Stimulated activated CD4-positive, alpha-beta T cell treated with anti-CD3 and anti-CD28 coated beads, TNF-alpha, amount 100 ng/mL, for 1 hour (primary cell): ENCODE measurements at places on chromosomes 16 and 17.

DNA sequence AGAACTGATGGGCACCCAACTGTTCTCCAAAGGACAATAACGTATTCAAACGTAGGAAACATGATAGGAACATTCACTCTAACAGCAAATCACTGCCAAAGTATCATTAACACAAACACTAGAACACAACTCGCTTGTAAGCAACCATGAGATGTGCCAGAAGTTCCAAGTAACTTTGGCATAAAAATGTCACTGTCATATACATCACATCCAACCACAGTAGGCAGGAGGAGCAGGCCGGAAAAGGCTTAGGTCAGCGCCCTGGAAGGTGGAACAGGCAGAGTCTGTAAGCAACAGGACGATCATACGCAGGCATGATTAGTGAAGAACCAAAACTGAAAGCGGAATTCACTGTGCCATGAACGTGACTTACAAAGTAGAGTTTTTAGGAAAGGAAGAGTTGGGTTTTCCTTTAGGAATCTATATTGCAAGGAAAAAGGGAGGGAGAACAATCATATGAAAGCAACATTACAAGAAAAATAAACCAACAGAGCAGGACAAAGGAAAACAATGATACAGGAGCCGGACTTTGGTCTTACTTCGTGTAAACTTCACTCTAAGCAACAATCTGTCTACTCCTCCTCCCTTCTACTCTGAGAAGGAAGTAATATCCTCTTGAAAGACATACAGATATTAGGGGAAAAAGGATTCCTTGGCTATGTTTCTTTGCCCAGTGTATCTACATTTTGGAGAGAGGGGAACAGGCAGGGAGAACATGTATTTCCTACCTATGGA is 52.3 kb downstream of the YWHAE start:
- no peak for DNase-seq

DNA sequence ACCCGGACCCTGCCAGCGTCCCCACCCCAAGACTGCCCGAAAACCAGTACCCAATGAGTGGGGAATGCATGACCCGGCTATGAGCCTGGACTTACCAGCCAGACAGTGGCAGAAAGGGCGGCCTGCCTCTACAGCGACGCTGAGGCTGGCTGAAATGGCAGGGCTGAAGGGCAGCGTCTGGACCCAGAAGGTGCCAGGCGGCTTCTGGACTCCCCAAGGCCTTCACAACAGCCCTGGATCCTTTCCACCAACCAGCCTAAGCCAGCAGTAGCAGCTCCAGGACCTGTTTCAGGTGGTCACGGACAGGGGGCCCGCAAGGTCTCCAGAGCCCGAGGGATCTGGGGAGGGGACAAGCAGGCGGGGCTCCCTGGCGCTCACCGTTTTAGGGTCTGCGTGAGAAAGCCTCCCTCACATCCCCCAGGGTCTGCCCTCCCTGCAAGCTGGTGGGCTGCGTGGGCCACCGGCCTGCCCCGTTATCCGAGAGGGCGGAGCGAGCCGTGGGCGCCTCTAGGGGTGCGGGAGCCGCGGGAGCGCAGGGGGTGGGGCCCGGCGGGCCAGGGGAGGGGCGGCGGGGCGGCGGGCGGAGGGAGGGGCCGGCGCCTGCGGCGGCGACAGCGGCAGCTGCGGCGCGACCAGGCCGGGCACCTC is at the start of gene RIPOR1:
RIPOR1 (plus strand) TSS at position 608 of the 648 bp plus-strand sequence. CDS start 9,618 bp downstream, outside the sequence.
- no peak for DNase-seq

- DNase-seq = no peak
Measured at GRCh38 chr17:42354956-42355843, 33.0 kb downstream of the STAT3 start.

DNA sequence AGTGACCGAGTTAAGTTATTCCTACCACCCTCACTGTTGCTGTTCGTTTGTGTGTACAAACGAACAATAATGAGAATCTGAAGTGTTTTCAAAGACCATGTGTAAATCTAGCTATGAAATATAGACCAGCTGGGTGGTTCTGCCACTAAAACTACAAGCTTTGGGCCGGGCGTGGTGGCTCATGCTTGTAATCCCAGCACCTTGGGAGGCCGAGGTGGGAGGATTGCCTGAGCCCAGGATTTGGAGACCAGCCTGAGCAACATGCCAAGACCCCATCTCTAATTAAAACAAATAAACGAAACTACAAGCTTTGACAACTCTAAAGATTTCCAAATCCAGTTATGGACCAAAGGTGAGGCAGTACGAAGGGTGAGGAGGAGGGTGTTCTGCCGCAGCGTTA is 973 bp downstream of the RECQL5 start:
- no peak for DNase-seq

DNA sequence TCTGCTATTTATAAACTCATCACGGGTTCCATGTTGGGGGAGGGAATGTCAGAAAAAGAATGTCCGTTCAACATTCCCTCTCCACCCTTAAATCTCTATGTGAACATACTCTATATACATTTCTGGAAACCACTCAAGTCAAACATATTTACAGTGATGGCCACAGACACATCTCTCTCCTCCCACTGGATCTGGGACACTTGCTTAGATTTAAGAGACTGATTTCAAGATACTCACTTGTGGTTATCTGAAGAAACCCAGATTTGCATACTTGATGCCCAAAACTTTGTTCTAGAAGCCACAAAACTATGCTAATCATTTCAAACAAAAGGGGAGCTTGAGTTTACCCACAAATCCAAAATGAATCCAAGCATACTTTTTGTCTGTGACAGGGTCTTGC is 182.9 kb upstream of the SOX9 start:
- no peak for DNase-seq

DNA sequence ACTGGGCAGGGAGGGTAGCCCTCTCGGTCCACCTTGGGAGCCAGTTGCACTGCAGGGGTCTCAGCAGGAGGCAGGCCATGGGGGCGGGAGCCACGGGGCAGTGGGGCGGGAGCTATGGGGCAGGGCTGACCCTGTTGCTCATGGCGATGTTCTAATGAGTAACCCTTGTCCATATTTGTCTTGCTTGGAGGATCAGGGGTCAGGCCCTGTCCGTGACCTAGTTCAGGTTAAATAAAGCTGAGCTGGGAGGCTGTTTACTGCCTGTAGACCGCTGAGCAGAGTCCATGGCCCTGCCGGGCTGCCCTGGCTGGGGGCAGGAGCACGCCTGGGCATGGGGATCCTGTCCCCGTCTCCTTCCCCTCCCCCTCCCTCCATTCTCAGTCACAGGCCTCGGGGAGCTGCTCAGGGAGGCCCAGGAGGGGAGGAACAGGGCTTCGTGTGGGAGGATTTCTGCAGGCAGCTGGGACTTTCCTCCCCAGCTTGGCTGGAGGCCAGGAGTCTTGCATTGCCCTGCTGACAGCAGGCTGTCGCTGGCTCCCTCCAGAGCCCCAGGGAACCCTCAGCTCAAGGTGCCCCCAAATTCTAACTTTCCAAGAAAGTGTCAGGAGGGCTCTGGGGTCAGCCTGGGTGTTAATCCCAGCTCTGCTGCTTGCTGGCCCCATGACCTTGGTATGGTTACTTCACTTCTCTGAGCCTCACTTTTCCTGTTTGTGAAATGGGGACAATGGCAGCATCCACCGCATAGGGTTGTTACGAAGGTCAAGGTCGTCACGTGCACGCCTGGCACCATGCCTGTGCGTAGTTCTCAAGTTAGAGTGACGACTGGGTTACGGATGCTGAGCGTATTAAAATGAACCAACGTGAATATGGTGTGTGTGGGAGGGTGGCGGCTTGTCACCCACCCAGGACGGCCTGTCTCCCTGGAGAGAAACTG is 6.1 kb upstream of the SERPINF2 start:
- no peak for DNase-seq

DNA sequence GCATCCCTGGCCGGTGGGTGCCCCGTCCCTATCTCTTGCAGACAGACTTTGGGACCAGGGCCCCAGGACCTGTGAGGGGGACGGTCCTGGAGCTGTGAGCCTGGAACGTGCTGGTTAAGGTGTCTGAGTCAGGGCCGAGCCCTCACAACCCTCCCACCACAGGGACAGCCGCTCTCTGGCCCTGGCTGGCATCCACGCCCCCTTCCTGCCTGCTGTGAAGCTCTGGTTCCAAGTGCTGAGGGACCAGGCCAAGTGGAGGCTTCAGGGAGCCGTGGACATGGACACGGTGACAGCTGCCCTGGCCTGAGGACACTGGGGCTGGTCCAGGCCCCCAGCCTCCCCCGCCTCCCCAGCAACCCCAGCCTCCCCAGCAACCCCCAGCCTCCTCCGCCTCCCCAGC is 6.6 kb downstream of the TSR3 start:
- DNase-seq = no peak

DNA sequence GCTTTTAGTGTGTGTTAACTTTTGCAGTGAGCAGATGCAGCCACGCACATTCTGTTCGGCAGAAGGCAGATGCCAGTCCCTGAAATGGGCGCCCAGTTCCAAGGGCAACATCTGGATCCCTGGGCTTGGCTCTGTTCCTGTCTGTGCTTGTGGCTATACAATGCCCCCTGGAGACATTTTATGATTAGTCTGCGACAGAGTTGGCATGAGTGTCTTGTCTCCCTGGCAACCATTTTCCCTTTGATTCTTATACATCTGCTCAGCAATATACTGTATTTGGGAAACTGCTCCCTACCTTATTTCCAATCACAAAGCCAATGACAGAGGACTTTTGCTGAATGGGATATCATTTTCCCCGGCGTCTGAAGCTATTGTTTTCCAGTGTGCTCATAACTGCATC is 1629.5 kb upstream of the GOT2 start:
- DNase-seq = no peak

DNA sequence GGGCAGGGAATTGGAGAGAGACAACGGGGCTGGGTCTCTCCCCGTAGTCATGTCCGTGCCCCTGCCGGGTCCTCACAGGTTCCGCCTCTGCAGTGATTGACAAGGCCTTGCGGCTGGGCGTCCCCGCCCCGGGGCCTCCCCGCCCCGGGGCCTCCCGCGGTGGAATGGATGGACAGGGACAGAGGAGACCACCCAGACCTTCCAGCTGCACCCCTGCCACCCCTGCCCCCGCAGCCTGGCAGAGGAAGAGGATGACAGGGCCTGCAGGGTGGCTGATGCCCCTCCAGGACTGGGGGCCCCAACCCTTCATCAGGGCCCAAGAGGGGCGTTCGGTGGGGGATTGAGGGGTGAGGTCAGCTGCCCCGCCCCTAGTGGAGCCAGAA is 216.4 kb upstream of the CIBAR2 start:
- no peak for DNase-seq

GRCh38 chr16:59259950-59260319 is 525.8 kb upstream of the GOT2 start:
- no peak for DNase-seq

- no peak for DNase-seq
Measured at GRCh38 chr17:2687074-2687418, 24.5 kb downstream of the CLUH start.

- no peak for DNase-seq
Measured at GRCh38 chr17:44541884-44542581, 15.3 kb upstream of the FZD2 start.

DNA sequence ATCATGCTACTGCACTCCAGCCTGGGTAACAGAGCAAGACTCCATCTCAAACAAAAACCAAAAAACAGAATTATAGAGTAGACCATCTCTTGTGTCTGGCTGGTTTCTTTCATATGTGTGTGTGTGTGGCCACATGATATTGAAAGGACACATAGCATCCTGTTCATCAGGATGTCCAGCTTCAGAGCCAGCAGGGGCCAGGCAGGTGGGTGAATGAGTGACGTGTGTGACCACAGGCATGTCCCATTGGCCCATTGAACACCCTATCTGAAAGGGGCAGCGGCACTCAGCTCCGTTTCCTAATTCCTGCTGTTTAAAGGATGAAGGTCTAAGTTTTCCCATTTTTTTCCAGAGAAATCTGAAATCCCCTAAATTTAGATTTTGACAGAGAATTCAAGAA is 174.2 kb downstream of the PRKCB start:
- DNase-seq = no peak

DNA sequence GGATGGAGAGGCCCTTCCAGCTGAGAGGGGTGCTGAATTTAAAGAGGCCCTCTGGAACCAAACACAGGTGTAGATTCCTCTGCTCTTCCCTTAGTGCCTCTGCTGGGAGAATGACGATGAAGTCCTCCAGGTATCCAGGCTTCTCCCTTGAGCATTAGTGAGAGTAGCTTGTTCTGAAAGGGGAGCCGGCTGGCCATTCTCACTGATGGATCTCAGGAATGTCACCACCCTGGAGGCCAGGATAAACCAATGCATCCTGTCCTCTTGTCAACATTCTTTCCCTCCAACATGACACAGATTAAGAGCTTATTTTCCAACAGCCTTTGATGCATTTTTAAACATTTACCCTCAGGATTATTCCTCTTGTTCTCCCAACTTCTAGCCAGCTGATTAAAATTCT is 325.5 kb downstream of the CA10 start:
- DNase-seq = no peak

- no peak for DNase-seq
Measured at GRCh38 chr17:57311281-57312216, 55.2 kb downstream of the MSI2 start.

GRCh38 chr17:863880-864279 is 81.7 kb downstream of the MRM3 start:
- DNase-seq = no peak

DNA sequence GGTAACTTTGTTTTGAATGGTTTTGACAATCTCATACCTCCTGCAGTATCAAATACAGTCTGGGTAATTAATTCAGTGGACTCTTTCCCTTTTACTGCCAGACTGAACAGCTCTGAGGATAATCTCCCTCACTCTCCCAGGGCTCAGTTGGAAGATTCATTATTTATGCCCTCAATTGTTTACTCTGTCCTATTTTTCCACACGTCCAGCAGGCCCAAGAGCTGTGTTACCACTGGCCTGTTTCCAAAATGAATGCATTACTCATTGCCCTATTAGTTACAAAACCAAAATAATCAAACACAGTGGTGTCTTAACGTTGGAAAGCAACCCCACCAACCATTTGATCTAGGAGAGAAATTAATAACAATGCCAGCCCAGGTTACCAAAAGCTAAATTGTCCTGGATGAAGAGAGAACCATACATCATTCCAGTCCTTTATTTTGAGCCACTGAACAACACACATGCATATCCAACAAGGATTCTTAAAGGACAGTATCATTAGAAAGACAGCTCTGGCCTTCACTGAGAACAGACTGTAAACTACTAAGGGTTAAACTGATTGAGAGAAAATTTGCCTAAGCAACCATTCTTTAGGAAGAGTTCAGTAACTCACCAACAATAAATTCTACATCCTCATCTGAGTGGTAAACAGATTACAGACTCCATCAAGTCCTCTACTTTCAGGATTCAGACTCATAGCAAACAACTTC is 34.5 kb downstream of the FAM222B start:
- DNase-seq = no peak

DNA sequence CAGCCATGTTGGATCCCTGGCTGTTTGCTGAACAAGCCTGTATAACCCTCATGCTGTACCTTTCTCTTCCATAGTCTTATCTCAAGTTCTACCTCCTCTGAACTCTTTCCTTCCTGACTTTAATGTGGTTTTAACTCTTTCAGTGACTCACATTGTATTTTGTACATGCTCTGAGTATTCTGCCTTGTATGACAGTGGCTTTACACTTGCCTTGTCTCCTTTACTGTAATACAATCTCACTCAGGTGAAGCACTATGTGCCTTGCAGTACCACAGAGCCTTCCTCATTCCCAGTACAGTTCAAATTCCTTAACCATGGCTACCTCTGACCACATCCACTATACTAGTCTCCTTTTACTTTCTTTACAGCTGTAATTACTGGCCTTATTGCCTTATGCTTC is 14.1 kb downstream of the PSMD11 start:
- DNase-seq = no peak

- no peak for DNase-seq
Measured at GRCh38 chr17:30520436-30520835, 43.2 kb downstream of the GOSR1 start.

GRCh38 chr17:64406321-64407200 is 15.9 kb upstream of the PECAM1 start:
- no peak for DNase-seq
